T follicular helper cell (primary cell): ENCODE measurements at places on chromosomes 1 and 21.

DNA sequence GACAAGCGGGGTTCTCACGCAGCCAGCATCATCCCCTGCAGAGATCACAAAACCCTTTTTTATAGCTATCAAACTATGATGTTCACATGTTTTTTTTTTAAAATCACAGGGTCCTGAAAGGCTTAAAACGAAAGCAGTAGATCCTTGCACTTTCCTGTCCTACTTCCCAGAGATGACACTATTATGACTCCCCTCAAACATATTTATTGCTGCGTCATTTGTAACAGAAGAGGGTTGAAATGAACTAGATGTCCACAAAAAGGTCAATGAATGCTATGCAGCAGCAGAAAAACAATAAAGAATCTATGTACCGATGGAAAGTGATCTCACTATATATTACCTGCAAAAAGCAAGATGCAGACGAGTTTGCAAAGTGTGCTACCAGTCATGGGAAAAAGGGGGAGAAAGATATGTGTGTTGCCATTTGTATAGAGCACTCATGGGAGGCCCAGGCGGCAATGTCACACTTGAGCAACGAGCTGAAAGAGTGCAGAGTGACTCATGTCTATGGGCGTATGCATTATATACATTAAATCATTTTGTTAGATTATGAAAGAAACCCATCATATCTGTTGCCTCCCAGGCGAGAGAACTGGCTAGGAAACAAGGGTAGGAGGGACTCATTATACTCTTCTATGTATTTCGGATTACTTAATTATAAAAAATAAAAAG lies 68.9 kb upstream of the PARP1 start:
- no peak for DNase-seq

DNA sequence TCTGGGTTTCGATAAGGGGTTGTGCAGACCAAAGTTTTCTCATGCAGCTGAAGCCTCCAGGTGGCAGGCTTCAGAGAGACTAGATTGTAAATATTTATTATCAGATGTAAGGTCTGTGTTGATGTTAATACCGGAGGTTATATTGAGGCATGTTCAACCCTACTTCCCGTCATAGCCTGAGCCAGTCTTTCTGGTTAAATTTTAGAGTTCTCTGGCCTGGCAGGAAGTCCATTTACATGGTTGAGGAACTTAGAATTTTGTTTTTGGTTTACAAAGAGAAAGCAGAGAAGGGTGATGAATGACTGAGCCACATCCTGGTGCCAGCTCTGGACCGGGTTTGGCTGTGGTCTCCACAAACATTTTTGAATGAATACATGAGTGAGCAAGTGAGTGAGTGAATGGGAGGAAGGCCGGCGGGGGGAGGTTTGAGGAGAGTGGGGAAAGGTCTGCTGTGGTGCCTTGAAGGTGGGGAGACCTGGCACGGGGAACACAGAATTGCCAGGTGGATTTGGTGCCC lies 218.5 kb downstream of the DISC1 start:
- DNase-seq: no peak

GRCh38 chr1:76136894-76137293 lies 62.3 kb downstream of the ST6GALNAC3 start:
- no peak for DNase-seq

- DNase-seq: no peak
Measured at GRCh38 chr1:152110365-152110859, 4.8 kb downstream of the TCHH start.

GRCh38 chr1:233677690-233678354 lies 63.9 kb downstream of the KCNK1 start:
- no peak for DNase-seq

- DNase-seq: no peak
Measured at GRCh38 chr1:151565502-151566189, 25.5 kb downstream of the TUFT1 start.

DNA sequence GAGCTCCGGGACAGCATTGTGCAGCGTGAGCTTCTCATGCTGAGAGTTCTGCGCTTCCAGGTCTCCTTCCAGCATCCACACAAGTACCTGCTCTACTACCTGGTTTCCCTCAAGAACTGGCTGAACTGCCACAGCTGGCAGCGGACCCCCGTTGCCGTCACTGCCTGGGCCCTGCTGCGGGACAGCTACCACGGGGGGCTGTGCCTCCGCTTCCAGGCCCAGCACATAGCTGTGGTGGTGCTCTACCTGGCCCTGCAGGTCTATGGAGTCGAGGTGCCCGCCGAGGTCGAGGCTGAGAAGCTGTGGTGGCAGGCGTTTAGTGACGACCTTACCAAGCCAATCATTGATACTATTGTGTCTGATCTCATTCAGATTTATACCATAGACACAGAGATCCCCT lies 186.4 kb downstream of the NR5A2 start:
- no peak for DNase-seq

- DNase-seq: no peak
Measured at GRCh38 chr1:49013079-49013478, 236.4 kb upstream of the BEND5 start.

- DNase-seq: no peak
Measured at GRCh38 chr1:80673935-80674597, 1126.7 kb upstream of the ADGRL2 start.

DNA sequence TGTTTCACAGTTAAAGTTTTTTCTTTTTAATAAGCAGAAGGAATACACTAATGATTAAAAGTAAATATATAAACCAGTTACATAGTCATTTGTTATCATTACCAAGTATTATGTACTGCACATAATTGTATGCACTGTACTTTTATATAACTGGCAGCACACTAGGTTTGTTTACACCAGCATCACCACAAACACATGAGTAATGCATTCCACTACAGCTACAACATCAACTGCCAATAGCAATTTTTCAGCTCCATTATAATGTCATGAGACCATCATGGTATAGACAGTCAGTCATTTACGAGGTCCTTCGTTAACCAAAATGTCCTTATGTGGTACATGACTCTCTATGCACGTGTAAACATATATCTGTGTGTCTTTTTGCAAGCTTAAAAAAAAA lies 35.2 kb downstream of the SCYL3 start:
- DNase-seq: no peak

GRCh38 chr1:170927955-170928840 lies 7.1 kb upstream of the MROH9 start:
- no peak for DNase-seq

GRCh38 chr1:107669996-107670395 lies 295.0 kb downstream of the VAV3 start:
- DNase-seq: no peak

DNA sequence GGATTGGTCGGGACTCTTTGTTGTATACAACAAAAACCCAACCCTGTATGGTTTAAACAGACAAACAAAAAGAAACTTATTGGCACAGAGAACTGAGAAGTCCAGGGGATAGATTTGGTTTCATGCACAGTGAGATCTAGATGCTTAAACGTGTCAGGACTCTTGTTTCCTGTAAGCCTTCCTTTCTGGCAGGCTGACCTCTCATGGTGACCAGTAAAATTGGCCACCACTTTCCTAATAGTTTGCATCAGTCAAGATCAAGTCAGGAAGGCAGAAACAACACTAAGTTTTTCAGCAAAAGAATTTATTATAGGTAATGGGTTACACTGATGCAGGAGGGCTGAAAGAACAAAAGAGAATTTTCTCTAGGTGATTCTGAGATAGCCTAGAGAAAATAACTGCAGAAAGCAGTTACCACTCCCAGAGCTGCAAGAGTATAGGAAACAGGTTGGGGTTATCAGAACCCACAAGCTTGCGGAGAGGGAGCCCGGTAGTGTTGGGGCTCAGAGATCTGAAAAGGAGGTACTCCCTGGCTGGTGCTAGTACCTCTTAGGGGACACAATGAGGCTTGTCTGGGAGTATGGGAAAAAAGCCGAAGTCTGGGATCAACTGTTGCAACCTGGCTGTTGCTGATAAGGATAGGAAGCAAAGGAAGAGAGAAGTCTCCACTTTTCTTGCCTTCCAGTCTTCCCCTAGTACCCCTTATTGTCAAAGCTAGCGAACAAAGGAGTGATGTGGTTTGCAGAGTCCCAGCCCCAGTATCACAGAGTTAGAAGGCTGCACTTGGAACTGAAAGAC lies 21.4 kb downstream of the CITED4 start:
- no peak for DNase-seq

GRCh38 chr1:24236789-24237371 lies 49.8 kb upstream of the IFNLR1 start:
- no peak for DNase-seq

DNA sequence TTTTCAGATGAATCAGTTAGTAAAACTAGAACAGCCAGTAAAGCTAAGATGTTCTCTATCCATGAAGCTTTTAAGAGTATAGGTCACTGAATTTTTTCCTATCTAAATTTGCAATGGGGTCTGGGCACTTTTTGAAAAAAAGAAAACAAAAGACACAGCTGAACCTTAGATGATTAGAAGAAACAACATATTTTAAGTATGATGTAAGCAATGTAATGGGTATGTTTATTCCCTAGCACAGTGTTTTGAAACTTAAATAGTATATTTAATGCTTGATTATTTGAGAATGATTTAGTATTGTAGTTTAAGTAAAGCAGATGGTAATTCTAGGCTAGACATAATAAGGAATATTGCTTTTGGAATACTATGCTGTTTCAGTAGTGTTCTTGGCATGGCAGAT lies 36.2 kb downstream of the KCTD3 start:
- no peak for DNase-seq

DNA sequence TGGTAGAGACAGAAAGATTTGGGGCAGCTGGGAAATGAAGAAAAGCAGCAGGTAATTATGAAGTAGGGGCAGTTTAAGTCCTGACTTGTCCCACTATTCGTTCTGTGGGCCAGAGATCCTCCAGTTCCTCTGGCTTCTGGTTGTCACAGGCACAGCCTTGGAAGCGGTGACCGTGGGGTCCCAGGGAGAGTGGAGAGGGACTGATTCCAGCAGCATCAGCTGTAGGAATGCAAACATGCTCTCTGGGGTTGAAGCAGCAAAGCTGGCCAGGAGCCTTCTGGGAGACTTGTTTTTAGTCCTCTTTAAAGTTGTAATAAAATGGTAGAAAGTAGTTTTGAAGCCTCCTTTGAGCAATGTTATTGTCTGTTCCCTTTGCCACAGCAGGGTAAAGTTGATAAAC lies 488.0 kb downstream of the LMO4 start:
- DNase-seq: no peak

- DNase-seq: no peak
Measured at GRCh38 chr1:106880226-106880625, 176.2 kb upstream of the PRMT6 start.

DNA sequence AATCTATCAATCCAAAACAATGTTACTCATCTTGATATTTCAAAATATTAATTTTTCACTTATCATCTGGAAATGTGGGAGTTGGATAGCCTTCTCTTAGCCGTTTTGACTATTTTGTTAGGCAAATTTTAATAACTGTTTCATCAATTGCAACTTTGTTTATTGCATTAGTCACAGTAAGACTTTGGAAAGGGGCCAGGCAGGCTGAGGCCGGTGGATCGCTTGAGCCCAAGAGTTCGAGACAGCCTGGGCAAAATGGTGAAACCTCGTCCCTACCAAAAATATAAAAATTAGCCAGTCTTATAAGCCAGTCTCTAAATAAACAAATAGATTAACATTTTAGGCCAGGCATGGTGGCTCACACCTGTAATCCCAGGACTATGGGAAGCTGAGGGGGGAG lies 113.0 kb upstream of the NR5A2 start:
- no peak for DNase-seq

GRCh38 chr1:91889717-91890459 lies 3.9 kb upstream of the TGFBR3 start:
- no peak for DNase-seq

DNA sequence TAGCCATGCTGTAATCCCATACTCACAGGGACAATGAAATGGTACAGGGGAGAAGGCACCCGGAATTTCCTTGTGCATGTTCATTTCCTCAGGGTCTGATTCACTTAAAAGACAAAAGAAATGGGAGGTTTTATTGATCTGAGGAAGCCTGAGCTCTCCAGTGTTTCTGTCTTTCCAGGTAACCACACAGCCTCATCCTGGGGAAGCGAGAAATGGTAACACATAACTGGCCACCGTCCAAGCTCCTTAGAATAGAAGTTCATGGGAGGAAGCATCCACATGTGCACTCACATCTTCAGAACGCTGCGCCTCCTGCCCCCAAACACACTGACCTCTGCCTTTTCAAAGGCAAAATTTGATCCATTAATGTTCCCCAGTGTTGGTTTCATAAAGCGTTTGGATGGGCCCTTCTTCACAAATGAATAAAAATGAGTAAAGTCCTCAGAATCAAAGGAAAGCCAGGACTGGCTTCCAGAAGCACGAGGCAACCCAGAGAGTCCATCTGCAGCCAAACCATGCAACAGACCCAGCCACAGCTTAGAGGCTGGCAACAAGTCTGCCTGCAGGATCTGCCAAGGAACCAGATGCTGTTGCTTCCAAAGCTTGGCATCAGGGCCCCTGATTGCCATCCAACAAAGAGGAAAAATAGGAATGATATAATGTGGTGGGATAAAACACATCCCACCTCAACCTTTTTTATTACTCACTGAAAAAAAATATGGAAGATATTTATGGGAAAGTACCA lies 120.3 kb downstream of the ZBTB18 start:
- no peak for DNase-seq

DNA sequence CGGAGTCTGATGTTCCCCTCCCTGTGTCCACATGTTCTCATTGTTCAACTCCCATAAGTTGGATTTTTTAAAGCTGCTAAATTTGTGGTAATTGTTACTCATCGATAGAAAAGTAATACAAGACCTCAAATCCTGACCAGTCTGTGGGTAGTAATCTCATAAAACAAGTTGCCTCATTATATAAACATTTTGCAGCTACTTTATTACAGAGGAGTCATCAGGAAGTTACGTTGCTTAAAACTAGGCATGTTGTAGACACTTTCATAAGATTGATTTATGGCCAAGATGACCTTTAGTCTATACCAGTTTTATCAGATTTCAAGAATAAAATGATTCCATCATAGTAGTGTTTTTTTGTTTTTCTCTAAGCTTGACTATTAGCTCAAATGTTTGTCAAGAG lies 208.8 kb downstream of the GIPC2 start:
- DNase-seq: no peak

- DNase-seq: no peak
Measured at GRCh38 chr1:51293898-51294515, 36.4 kb downstream of the TTC39A start.

GRCh38 chr1:8409106-8409505 lies 91.2 kb downstream of the SLC45A1 start:
- no peak for DNase-seq

GRCh38 chr1:230140221-230141020 lies 73.4 kb downstream of the GALNT2 start:
- DNase-seq: no peak
